ENCODE measurements at places on chromosomes 3 and 15.

DNA sequence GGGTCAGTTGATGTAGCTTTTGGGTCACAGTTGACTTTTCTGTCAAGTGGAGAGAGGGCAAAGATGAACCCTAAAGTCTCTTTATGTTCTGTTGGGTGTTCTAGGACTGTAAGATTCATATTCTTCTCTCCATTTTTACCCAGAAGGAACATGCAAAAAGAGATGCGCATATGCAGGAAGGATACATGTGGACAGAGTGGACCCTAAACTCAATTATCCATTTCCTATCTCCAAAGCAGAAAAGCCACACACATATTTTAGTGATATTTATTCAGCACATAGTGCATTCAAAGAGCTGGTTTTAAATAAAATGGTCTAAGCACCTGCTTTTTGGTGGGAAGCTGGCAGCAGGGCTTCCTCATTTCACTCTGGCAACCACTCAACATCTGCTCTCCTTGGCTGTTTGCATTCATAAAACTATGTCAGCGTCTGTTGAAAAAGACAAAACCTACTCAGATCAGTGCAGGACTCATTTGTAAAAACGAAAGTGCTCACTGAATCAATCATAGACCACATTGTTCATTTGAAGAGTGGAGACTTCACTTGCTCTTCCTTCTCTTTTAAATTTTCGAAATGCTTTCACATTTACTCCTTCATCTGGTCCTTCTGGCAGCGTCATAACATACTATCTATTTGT is 96.6 kb downstream of the SEMA6D start:
- no peak for DNase-seq

GRCh38 chr3:24616110-24616829 is 121.6 kb upstream of the THRB start:
- DNase-seq = no peak

DNA sequence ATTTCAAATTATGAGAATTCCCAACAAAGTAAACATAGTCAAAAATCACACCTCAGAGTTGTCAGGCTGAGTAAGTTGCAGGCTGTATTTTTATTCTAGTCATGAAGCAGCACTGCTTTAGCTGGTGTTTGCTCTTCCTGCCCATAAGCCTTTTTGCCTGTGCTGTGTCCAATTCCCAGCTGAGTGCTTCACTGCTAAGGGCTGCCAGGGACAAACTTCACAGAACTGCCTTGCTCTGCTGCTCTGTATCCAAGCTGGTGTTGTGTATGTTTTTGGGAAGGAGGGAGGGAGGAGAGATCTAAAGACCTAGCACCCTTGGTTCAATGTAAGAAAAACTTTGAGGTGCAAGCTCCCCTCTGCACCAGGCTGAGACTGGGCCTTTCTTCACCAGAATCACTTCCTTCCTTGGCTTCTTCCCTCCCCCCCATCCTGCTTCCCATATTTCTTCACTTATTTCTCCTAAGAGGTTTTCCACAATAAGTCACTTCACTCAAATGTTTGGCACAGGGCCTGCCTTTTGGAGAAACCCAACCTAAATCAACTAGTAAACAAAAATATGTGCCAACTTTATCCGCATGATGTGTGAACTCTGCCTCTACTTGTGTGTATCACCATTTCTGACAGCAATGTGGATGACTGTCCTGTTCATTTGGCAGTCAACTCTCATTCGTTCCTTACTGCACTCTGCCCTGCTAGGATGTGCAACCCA is 156.1 kb downstream of the TBL1XR1 start:
- DNase-seq = no peak

GRCh38 chr3:56055546-56055945 is 412.7 kb downstream of the ERC2 start:
- DNase-seq = no peak

DNA sequence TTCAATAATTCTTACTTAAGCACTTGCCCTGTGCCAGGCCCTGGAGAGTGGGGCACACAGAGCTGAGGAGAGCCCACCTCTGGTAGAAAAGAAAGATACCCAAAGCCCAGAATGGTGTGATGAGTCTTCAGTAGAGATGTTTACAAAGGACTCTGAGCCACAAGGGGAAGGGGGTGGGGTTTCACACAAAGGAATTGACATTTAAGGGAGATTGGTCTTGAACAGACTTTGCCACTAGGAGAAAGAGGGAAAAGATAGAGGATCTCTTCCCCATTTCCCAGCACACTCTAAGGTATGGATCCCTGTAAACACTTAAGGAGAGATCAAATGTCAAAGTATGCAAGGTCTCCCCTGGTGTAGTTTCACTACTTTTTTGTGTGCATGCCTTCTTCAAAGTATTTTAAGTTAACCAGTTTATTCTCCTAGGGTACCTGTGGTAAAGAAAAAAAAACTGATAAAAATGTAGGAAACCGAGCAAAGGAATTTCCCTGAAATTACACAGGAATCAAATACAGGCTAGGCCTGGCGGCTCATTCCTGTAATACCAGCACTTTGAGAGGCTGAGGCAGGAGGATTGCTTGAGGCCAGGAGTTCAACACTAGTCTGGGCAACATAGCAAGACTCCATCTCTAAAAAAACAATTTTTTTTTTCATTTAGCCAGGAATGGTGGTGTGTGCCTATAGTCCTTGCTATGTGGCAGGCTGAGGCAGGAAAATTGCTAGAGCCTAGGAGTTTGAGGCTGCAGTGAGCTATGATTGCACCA is 117.6 kb upstream of the SKOR1 start:
- no peak for DNase-seq

DNA sequence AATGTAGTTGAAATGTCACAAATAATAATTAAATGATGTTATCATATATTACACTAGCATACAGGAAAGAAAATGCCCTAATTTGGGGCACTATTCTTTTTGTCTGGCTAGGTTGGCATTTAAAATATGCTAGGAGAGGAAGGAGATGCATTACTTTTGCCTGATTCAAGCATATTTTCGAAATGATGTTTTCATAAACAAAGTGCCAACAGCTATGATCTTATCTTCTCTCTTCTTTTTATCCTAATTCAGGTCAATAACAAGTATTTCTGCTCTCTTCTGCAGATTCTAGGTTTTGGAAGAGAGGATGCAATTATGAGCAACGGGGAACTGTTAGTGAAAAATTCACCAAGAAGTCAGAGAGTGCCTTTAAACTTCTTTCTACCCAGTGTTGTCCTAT is 55.8 kb upstream of the NR2F2 start:
- DNase-seq = no peak

- no peak for DNase-seq
Observed at GRCh38 chr15:90596943-90597342, 67.2 kb downstream of the CRTC3 start.

DNA sequence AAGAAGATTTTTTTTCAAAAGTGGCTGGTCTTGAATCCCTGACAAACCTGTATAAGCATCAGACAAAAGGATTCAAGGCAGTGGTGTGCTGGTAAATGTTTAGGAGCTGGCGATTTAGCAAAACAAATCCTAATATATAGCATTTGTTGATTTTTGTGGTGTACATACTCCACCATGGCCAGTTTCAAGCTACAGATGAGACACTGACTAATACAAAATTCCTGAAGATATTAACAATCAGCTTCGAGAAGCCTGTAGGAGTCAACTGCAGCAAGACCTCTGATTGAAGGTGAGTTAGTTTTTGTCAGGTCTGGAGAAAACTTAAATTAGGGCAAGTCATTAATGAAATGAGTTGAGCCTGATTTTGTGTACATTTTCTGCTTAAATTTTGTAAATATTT is 6.7 kb downstream of the STRIT1 start:
- no peak for DNase-seq

DNA sequence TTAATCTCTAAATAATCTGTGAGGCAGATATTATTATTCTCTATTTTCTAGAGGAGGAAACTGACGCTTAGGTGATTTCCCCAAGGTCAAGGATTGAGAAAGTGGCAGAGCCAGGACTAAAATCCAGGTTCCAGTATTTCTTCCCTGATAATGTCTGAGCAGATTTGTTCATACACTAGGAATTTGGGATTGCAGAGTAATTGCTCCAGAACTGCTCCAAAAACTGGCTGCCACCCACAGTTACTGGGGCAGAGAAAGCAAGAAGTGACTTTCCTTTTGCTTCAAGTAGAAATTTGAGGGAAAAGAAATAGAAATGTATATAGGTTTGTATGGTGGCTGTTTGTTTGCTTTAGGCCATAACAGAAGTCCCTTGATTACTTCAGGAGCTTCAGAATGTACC is 60.6 kb downstream of the SLC12A8 start:
- DNase-seq = no peak

- DNase-seq = no peak
Observed at GRCh38 chr15:71596672-71597071, 213.7 kb upstream of the NR2E3 start.

DNA sequence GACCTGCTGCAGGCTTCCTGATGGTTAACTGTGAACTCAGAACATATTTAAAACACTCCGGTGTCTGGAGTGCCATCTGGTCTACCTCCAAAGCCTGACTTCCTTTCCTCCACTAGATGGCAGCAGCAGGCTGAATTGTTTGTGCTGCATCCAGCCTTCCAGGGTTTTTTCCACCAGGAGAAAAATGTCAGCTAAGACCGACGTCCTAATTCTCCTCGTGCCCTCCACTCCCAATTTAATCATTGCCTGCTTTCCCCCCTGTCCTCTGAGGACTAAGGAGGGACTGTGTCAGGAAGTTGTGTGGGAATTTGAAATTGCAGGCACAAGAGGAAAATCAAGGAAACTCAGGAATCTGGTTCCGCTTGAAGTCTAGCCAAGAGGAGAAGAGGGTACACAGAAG is 165.2 kb upstream of the UMPS start:
- peak; percentile 17 for DNase-seq

GRCh38 chr15:66565141-66565641 is 607 bp downstream of the LCTL start:
- no peak for DNase-seq

DNA sequence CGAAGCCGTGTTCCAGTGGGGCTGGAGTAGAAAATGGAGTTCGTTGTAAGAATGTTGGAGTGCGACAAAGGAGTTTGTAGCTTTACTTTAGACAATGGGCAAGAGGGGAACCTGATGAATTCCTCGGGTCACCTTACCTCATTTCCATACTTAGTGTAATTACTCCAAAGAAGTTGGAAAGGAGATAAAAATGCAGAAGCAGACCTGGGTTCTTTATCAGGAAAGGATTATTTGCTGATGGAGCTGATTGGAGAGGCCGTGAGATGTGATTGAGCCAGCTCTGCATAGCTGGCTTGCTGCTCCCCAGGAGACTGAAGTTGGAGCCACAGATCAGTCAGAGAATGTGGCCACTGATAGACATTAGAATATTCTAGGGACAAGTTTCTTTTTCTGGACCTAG is 33.4 kb upstream of the TBL1XR1 start:
- no peak for DNase-seq

- no peak for DNase-seq
Observed at GRCh38 chr15:58716027-58716426, 33.5 kb downstream of the ADAM10 start.

DNA sequence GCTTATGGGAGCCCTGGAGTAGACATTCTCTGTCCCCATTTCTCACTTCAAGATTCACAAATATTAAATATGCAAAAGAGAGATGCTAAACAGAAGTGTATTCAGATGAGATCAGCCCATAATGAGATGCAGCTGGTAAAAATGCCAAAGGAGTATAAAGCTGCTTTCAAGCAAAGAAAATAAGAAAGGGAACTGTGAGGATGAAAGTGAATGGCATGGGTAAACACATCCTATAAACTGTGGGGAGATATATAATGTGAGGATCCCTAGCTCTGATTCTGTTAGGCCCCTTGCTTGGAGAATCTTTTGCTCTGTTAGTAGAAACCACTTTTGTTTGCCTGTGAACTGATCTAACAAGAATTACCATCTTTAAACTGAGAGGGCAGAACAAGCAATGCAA is 396.6 kb downstream of the SOX2 start:
- no peak for DNase-seq

- no peak for DNase-seq
Observed at GRCh38 chr15:89569090-89569745, 6.1 kb upstream of the TICRR start.

GRCh38 chr3:45112939-45113338 is 33.2 kb downstream of the CDCP1 start:
- DNase-seq = no peak

DNA sequence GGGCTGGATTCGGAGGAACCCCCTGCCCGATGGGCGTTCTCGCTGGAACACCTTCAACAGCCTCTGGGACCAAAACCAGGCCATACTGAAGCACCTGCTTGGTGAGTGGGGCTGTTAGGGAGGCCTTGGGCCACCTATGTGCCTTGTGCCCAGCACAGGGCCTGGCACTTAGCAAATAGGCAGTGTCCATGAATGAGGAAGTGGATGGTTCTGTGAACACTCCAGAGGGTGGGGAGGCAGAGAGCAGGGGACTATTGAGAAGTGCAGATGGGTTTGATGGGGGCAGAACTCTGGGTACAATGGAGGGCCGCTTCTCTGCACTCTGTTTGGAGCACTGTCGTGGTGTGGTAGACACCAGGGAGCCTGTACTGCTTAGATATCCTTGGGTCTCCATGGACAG is 1.5 kb downstream of the ECE2 start:
- no peak for DNase-seq

DNA sequence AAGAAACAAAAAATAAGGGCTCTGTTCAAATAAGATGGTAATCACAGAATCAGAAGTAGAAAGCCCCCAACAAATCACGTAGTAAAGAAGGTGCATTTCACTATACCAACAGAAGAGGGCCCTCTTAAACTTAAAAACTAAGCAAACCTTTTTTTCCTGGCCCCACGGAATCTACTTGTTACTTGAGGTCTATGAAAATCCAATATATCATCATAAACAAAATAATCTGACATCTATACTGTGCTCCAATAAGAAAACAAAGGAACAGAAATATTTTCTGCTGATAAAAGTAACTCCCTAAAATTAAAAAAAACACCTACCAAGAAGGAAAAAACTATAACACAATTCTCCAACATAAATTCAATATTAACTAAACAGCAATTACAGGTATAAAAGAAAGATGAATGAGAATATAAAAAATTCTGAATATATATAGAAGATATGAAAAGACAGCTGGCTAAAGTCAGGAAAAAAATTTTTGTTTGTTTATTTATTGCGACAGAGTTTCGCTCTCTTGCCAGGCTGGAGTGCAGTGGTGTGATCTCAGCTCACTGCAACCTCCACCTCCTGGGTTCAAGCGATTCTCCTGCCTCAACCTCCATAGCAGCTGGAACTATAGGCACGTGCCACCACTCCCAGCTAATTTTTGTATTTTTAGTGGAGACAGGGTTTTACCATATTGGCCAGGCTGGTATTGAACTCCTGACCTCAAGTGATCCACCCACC is 81.8 kb downstream of the CLASP2 start:
- no peak for DNase-seq

DNA sequence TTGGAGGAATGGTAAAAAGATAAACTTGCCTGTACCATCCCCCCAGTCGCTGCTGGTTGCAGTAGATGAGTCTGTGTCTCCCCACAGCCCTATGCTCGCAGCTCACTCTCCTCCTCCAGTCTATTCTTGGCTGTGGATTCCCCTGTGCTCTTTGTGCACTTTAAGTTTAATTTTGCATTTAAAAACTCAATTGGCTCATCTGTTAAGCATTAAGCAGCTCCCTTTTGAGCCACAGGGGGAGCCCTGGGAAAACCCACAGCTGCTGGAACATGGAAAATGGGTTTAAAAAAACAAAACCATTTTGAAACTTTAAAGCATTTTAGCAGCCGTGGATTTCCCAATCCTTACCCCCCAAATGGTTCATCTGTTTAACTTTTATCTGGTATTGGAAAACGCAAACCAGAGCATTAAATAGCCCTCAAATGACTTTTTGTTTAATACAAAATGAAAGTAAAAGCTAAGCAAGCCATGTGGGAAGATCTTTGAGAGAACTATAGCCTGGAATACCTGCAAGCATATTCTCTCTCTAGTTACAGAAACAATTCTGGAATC is 536.9 kb downstream of the ZIC1 start:
- DNase-seq = no peak

All from stimulated activated CD8-positive, alpha-beta memory T cell treated with anti-CD3 and anti-CD28 coated beads, Interleukin-2, amount 100 ng/mL, for 48 hours (primary cell).